ENCODE measurements at places on chromosomes 3 and 15.

- no peak for DNase-seq
Observed at GRCh38 chr15:68957696-68958095, 27.4 kb downstream of the SPESP1 start.

DNA sequence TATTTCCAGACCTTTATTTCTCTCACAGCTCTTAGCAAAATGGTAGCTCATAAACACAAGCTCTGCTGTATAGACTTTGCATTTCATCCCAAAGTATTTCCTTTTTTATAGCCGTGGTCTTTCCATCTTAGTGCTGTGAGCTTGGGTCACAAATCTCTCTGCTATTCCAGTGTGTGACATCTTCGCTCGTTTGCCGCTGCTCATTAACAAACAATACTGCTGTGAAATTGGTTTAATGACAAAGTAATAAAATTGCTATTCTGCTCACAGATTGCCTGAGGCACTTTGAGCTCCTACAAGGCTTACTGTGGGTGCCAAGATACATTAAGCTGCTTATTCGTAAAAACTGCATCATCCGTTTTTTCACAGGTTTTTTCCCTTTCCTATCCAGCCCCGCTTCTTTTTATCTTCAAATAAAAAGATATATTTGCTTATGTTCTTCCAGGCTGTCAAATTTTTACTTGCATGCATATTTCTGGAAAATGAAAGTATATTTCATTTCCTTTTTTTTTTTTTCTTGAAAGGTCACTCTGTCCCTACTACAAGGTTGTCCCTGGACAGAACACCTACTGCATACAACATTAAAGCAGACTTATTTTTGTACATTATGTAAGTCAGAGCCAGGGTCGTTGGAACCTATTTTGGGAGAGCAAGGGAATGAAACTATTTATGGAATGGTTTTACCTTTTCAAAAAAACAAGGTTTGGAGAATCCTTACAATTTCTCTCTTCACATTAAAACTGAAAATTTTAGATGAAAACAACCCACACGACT, 174.5 kb downstream of the MEIS2 start:
- no peak for DNase-seq

GRCh38 chr15:101646672-101647071, 5.5 kb downstream of the TM2D3 start:
- DNase-seq: peak; percentile 9

DNA sequence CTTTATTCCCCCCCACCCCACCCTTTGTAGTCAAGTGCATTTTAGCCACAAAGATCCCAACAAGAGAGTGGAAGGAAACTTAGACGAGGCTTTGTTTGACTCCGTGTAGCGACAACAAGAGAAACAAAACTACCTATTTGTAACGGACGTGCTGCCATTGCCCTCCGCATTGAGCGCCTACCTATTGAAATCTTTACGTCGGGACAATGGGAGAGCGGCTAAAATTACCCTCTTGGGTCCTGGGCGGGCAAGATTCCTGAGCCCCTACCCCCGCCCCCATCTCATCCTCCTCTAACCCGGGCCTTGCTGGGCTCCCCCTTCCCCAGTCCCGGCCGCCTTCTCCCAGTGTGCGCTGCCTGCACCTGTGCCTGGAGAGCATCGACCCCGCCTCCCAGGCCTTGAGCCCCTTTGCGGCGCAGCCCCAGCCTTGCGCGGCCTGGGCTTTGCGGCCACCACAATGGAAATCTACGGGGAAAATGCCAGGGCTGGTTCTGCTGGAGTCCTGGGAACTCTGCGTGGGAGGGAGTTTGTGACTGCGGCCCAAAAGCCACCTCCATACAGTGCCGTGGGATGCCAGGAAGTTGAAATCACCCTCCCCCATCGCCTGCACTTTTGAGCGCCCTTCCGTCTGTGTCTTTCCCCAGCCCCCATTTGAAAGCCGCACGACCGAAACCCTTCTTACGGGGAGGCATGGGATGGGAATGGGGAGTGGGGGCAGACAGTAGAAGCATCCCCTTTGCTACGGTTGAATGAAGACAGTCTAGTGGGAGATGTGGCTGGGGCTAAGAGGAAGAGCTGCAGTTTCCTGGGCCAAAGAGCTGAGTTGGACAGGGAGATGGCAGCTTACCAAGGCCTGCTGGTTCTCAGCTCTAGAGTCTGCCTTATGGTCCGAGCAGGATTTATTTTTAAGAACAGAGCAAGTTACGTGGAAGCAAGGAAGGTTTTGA, 1.1 kb upstream of the SOX2 start:
- no peak for DNase-seq

GRCh38 chr15:98953000-98953787, 54.4 kb downstream of the PGPEP1L start:
- no peak for DNase-seq

- peak; percentile 46 for DNase-seq
Observed at GRCh38 chr15:44633603-44634002, 29.9 kb downstream of the SPG11 start.

DNA sequence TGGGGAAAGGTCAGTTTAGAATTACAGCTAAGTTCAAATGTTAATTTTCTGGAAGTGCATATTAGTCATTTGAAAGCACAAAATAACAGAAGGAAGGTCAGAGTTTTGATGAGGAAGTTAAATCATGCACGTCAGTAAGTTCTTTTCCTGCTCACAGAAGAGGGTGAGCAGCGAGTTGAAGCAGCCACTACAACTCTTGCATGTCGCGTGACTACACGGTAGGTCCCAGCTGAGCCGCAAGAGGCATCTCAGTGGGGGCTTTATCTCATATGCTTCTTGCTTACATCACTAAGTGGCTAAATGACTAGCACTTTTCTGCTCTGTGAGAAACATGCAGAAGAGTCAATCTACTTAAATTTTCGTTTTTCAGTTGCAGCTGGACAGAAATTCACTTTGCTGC, 21.3 kb upstream of the SEC62 start:
- no peak for DNase-seq

GRCh38 chr15:69061414-69061842, 46.9 kb downstream of the NOX5 start:
- DNase-seq: no peak

- no peak for DNase-seq
Observed at GRCh38 chr3:109831403-109831802, 494.1 kb upstream of the DPPA4 start.

DNA sequence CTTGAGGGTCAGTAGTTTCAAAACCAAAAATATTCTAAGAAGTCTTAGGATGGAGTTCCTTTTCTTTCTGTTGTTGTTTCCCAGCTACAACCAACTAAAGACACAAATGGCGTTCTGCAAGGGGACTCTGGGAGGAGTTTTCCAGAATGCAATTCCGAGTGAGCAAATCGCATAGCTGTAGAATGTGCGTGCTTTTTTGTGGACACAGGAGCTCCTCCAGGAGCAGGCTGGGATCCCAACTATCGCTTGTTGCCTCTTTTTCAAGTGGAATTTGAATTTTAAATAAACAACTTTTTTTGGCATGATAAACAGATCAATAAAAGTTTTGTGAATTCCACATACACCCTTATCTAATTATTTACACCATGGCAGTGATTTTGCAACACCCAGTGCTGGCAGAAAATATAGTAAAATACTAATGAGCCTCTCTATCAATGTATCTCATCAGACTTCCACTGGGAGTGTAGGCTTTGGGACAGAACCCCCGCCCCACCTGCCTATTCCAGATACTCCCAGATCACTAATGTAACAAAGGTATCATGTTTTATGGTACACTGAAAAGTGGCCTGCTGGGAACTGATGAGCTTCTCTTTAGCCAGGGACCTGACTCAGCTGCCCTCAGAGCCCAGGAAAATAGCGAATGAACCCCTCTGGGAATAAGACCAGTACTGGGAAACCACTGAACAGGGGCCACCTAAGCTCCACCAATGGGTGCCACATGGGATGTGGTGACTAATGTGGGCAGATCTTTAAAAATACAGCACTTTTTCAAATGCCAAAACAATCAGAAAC, 66.4 kb downstream of the LMCD1 start:
- no peak for DNase-seq

GRCh38 chr15:38066612-38067011, 132.2 kb downstream of the TMCO5A start:
- DNase-seq: no peak

DNA sequence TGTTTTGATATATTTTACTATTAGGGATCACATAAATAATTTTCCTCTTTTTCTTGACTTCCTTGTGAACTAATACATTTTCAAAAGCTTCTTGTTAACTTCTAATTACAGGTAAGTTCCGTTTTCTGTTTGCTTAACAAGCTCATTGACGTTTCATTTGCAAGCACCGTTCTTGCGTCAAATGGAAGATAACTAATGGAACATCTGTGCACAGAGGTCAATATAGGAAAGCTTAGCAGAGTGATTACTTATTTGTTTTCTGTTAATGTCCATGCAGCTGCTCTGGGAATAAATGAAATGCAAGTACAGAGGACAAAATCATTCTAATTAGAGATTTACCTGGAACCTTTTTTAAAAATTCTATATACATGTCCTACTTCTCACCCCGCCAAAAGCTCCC, 115.5 kb upstream of the C2CD4B start:
- no peak for DNase-seq

DNA sequence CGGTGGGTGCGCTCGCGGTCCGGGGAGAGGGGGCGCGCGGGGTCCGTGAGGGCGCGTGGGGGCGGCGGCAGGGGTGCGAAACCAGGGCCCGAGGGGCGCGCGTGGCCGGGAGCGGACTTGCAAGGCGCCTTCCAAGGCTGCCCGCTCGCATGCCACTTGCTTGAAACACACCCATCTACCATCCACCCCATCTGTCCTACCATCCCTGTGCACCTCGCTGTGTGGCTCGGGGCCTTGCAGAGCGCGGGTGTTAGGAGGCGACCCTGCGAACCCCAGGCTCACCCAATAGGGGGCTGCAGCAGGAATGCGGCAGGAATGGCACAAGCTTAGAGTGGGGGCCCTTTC, 240 bp downstream of the CFAP100 start:
- DNase-seq: no peak

DNA sequence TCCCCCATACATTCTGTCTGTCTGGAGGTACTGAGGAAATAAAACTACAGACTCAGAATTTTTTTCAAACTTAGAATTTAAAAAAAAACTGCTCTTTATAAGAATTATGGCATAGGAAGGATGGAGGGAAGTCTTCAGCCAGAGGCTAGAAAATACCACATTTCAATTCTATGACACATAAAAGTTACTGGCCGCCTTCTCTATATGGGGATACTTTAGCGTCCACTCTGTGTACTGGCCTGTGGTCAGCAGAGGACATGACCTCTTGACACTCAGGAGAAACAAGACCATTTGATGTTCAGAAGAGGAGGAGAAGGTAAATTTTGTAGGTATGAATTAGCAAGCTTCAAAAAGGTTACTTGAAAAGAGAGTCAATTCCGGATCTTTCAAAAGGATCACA, 417.4 kb downstream of the MFSD1 start:
- DNase-seq: no peak

- peak; percentile 11 for DNase-seq
Observed at GRCh38 chr3:49673121-49673714, 933 bp upstream of the APEH start.

- DNase-seq: peak; percentile 94
Observed at GRCh38 chr3:134328147-134328591, 46.1 kb downstream of the AMOTL2 start.

- peak; percentile 6 for DNase-seq
Observed at GRCh38 chr3:53570709-53571108, 76.3 kb downstream of the CACNA1D start.

DNA sequence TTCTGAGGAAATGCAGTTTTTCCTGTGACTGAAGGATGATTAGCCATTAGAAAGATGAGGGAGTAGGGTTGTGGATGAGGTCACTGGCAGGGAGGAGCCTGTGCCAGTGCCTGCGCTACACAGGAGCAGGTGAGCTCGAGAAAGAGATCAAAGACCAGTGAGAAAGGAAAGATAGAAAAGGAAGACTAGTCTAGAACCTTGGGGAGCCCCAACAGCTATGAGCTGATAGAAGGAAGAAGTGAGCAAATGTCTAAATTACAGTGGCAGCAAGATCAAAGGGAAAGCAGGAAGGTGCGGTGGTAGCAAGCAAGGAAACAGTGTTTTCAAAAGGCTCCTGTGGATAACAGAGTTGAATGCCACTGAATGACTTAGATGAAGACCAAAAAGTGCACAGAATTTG, 39.6 kb downstream of the LNP1 start:
- DNase-seq: no peak

DNA sequence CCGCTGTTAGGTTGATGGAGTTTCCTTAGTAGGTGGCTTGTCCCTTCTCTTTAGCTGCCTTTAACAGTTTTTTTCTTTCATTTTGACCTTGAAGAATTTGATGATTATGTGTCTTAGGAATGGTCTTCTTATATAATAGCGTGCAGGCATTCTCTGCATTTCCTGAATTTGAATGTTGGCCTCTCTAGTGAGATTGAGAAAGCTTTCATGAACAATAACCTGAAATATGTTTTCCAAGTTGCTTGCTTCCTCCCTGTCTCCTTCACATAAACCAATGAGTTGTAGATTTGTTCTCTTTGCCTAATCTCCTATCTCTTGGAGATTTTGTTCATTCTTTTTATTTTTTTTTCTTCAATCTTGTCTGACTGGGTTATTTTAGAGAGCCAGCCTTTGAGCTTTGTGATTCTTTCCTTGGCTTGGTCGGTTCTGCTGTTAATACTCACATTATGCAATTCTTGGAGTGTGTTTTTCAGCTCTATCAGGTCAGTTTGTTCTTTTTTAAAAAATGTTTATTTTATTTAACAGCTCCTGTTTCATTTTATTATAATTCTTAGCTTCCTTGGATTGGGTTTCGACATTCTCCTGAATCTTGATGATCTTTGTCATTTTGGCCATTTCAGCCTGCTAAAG, 627.9 kb downstream of the SI start:
- DNase-seq: peak; percentile 28
